GM10248 (cell line): ENCODE measurements at places on chromosomes 11 and 22.
A peak's percentile ranks its signal among the peaks of the same experiment; 100 is the strongest.

GRCh38 chr11:104876324-104876723, 21.9 kb downstream of the CASP12 start:
- DNase-seq, result no peak

- DNase-seq, result no peak
Measured at GRCh38 chr11:68398995-68399851, 61.3 kb upstream of the PPP6R3 start.

DNA sequence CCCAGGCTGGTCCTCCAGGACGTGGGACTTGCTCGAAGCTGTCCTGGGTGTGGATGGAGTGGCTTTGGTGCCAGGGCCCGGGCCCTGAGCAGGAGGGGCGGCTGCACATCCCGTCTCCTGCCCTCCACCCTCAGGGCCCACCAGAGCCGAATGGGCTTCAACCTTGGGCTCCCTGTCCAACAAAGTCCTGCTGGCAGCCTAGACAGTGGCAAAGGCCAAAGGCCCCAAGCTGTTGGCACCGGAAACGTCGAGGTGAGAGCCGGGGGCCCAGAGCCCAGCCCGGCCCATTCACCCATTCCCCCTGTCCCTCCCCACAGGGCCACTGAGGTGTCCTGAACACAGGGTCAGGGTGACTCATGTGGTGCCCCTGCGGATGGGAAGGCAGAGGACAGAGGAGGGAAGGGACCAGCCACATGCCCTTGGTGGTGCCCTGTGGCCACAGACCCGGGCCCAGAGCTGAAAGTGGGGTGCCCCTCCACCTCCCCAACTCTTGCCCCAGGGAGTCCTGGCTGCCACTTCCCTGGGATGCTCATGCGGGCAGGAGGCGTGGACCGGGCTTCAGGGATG, 9.1 kb downstream of the TSPAN32 start:
- no peak for DNase-seq

- no peak for DNase-seq
Measured at GRCh38 chr11:15672825-15673224, 558.1 kb downstream of the INSC start.

GRCh38 chr11:44651535-44652155, 75.1 kb upstream of the TSPAN18 start:
- no peak for DNase-seq

DNA sequence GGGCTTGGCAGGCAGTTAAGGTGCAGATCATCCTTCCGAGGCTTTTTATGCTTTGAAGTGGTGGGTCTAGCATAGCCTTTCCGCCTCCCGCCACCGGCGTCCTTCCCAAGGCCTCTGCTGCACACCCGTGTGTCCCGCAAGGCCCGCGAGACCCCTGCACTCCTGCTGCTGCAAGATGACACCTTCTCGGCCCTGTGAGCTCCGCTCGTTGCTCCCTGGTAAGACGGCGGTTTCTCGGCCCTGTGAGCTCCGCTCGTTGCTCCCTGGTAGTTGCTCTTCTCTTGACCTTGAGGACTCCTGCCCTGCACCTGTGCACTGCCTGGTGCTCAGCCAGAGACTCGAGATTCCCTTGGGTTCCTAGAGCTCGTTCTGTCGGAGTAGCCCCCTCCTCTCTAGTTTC, 17.9 kb upstream of the TRMU start:
- no peak for DNase-seq

GRCh38 chr11:106551744-106552673, 466.3 kb downstream of the GUCY1A2 start:
- no peak for DNase-seq

DNA sequence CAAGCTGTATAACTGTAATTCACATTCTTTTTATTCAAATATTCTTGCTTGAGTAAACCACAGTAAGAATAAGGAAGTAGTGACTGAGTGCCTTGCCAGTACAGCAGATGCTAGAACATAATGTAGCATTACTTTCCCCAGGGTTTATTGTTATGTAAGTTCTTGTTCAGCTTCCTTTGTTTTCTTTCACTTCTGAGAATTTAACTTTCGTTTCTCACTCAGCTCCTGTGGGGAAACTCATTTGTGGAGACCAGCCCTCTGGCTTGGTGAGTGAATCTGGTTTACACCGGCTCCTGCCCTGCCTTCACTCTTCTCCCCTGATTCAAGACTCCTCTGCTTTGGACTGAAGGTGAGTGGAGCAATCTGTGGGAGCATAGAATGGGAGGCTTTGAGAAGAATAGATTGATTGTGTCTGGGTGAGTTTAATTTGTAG, at the start of gene TRIM22:
TRIM22 (plus strand) TSS at position 240 of the 433 bp plus-strand sequence. CDS start 6,443 bp downstream, outside the sequence.
- DNase-seq, result peak; percentile 71

DNA sequence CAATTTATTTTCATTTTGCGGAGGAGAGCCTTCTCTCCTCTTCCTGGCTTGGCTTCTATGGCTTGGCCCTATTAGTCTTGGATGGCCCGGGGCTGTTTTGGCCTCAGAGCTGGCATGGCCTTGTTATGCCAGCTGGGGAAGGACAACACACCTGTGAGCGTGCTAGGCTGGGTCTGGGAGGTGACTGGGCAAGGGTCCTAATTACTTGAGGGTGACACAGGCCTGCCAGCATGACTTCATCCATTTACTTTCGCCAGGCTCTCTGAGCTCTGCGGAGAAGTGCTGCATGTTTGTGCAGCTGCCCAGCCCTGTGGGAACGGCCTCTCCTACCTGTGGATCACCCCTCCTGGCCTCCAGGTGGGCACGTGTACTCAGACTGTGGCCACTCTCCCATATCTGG, 153.6 kb downstream of the SNX19 start:
- DNase-seq, result no peak

DNA sequence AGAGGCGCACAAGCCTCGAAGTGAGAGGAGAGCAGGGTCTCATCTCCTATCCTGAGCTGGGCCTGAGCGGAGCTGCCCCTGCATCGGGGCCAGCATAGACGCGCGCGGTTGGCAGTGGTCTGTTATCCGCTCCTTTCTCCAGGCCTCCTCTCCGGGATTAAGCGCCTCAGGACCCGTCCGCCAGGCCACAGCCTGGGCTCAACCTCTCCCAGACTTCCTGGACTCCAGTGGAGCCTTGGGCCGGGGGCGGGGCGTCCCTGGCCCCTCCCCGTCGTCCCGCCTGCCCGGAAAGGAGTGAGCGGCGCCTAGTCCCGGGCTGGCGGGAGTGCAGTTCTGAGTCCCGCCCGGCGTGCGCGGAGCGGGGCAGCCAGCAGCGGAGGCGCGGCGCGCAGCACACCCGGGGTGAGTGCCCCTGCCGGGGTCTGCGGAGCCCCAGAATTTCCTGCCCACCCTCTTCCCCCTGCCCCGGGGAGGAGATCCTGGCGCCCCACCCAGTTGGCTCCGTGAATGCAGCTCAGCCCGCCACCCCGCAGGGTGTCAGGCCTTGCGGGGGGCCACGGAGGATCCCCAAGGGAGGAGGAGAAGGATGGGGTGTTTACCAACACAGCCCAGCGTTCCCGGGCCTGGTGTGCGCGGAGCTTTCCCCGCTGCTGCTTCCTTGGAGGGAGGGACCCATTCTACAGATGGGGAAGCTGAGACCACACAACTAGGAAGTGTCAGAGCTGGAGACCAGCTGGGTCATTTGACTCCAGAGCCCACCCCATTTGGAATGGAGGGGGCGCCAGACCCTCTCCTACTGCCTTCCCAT, at the start of gene TCIRG1:
TCIRG1 (plus strand) TSS at position 308 of the 808 bp plus-strand sequence. CDS start 2,247 bp downstream, outside the sequence.
- peak; percentile 92 for DNase-seq

GRCh38 chr11:76083563-76084451, 122.5 kb downstream of the WNT11 start:
- no peak for DNase-seq

- DNase-seq, result no peak
Measured at GRCh38 chr22:40531951-40532900, 104.3 kb downstream of the MRTFA start.

GRCh38 chr11:126060757-126061171, 1.9 kb downstream of the CDON start:
- DNase-seq, result no peak
